ENCODE measurements at places on chromosomes 6 and 20. TPM values are rescaled to one million over a fixed set of nuclear protein-coding genes. Genes with fewer than 3 reads are reported as not detected.

The TBXT gene
- total RNA-seq, result not detected

The COL20A1 gene
- not detected for total RNA-seq

The TMEM217 gene
- total RNA-seq, result 0.80 TPM

The BHLHE23 gene
- total RNA-seq, result not detected

The TRIM31 gene
- not detected for total RNA-seq

The GHRH gene
- total RNA-seq, result not detected

The LINC00237 gene
- total RNA-seq, result not detected

The COL9A3 gene
- total RNA-seq, result 4.6 TPM

The DPPA5 gene
- not detected for total RNA-seq

The OR2H1 gene
- not detected for total RNA-seq

The SOX18 gene
- not detected for total RNA-seq

The MYMX gene
- not detected for total RNA-seq

The ENPP4 gene
- 6.4 TPM for total RNA-seq

The POLR1H gene
- total RNA-seq, result 30.3 TPM

The CYB5R4 gene
- total RNA-seq, result 8.2 TPM
